ENCODE measurements at places on chromosomes 1 and 21.

- no peak for DNase-seq
These were observed 26.2 kb downstream of the SLC66A1 start for GRCh38 chr1:19338323-19338762.

GRCh38 chr1:176619261-176619660 is 156.3 kb downstream of the PAPPA2 start:
- no peak for DNase-seq

GRCh38 chr1:61645476-61645875 is 79.5 kb downstream of the TM2D1 start:
- no peak for DNase-seq

DNA sequence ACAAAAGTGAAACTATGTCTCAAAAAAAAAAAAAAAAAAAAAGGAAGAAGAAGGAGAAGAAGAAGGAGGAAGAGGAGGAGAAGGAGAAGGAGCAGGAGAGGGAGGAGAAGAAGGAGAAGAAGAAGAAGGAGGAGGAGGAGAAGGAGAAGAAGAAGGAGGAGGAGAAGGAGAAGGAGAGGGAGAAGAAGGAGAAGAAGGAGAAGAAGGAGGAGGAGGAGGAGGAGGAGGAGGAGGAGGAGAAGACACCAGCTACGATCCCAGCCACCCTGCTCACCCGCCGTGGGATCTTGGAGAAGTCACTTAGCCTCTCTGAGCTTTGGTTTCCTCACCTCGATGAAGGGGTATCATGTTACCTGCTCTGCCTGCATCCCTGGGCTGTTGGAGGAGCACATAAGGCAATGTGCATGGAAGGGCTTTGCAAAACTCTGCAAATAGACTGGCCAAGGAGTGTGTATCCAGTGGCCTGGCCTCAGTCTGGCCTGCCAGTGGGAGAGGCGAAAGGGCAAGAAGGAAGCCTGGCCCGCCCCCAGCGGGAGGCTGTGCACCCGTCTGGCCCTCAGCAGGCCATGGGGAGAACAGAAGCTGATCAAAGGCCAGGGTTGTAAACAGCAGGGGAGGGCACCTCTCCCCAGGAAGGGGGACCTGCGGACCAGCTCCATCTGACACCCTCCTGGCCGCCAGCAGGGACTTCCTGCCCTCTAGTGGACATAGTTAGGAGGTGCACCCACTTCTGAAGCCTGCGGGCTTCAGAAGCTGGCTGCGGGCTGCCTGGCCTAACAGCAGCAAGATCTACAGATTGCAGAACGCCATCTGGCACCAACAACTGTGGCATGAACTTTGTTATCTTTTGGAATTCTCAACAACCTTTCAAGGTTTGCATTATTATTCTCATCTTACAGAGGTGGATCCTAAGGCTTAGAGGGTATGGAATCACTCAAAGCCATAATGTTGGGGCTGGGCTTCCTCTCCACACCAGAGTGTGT is 19.2 kb upstream of the CDK18 start:
- DNase-seq: peak; percentile 64

DNA sequence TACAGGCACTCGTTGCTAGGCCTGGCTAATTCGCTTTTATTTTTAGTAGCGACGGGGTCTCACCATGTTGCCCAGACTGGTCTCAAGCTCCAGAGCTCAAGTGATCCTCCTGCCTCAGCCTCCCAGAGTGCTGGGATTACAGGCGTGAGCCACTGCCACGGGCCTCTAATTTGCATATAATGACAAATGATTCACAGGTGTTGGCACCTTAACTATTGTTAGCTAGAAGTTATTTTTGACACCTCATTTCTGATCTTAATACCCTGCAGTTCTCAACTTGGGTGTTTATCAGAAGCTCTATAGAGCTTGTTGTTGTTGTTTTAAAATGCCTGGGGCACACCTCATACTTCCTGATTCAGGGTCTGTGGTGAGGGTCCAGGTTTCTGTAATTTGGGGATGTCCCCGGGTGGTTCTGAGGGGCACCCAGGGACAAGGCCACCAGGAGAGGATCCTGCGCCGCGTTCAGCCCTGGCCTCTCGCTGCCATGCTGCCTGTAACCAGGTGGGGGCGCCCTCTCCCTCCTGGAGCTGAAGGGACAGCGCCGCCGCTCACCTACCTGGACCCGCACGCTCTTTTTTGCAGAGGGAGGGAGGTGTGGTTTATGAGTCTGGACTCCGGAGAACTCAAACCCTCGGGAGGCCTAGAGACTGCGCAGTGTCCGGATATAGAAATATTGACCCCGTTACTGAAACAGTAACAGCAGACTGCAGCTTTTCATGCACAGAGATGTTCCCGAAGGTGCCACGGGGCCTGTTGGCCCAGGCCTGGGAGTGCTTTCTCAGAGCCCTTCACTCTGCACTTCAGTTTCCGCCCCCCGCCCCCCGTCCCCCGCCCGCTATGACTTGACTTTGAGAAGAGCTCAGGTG is 23.0 kb upstream of the NEK2 start:
- DNase-seq: peak; percentile 48

GRCh38 chr21:8988696-8989095 is 1532.7 kb upstream of the TPTE start:
- no peak for DNase-seq

DNA sequence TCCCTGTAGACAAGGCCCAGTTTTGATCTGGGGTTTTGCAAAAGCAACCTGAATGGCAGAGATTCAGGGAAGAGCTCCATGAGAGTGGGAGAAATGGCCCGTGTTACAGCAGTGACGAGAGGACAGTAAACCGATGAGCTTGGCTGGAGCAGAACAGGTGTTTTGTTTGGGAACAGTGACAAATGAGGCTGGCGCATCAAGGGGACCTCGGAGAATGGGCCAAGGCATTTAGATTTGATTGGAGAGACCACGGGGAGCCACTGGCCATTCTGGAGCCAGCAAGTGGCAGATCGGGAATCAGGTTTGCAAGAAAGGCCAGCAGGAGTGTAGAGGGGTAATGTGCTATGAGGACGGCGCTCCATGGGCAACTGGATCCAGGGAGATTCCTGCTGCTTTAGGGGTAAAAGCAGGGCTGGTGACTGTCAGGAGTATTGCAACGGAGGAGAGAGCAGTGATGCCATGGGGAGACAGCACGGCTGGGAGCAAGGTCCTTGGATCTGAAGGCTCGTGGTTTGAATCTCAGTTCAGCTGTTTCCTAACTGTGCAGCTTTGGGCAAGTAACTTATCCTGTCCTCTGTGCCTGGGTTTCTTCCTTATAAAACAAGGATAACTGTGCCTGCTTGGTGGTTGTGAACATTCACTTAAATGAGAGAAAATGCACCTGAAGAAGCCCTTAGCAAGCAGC is 9.9 kb upstream of the KLHDC7A start:
- no peak for DNase-seq

DNA sequence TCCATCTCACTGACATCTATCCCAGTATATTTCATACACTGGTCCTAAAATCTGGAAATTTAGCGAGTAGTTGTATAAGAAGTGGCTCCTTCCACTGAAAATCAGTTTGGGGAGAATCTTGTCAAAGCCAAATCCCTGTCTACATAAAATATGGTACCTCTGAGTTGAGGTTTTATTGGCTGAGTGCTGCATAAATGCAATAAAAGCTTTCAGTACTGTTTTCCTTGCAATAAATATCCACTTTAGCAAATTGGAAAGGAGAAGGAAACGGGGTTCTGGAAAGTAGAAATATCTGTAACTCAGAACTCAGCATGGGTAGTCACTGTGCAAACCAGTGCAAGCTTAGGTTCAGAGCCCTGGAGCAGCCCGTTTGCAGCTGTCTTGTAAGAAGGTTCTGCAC is 580.2 kb downstream of the SMYD3 start:
- no peak for DNase-seq
